Stimulated activated naive CD8-positive, alpha-beta T cell treated with anti-CD3 and anti-CD28 coated beads, Interleukin-15, amount 100 ng/mL, for 72 hours (primary cell): ENCODE measurements at places on chromosomes 16 and 17.
A peak's percentile ranks its signal among the peaks of the same experiment; 100 is the strongest.

DNA sequence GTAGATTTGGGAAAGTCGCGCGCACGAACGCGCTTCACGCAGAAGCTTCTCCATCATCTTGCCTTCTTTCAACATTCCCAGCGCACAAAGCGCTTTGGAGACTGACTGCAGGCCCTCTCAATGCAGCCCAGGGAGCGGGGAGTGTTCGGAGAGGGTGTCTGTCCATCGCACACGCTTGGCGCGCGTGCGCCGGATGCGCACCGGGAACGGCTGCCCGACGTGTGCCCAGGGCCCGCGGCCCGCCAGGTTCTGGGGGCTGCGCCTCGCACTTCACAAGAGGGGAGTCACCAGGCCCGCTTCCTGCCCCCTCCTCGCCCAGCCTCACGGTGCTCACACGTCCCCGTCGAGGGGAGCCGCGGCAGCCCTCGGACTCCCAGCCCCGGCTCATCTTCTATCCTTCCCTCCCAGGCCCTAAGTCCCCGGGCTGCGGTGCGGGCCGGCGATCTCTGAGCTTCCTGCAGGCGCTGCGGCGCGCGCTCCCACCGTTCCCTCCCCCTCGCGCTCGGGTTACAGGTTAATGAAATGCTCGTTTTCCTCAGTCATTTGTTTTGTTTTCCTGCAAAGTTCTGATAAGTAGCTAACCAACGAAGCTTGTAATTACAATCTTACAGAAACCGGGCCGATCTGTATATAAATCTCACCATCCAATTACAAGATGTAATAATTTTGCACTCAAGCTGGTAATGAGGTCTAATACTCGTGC lies 2.8 kb upstream of the IRX3 start:
- no peak for DNase-seq

- no peak for DNase-seq
These were observed 9.7 kb upstream of the DCAF7 start for GRCh38 chr17:63540590-63540989.

DNA sequence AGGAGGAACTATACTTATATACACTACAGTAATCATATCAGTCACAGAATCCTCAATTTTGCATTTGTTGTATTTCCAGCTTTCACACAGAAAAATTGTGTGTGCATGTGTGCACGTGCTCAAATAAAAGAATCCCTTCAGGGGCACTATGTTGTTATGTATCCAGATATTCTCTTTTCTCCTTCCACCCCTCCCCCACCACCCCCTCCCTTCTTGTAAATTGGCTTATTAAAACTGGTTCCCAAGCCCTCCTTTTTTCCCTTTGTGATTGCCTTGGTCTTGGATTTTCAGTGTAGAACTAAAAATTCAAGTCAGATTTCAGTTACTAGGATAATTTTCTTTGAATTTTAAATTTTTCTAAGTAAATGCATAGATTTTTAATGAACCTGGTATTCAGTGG lies 86.3 kb downstream of the WNT3 start:
- DNase-seq: no peak

GRCh38 chr17:64688481-64688880 lies 26.4 kb upstream of the SMURF2 start:
- no peak for DNase-seq

GRCh38 chr17:8719291-8720246 lies 25.1 kb downstream of the CCDC42 start:
- DNase-seq: no peak

- DNase-seq: no peak
These were observed 8.2 kb downstream of the SPNS2 start for GRCh38 chr17:4506892-4507291.

DNA sequence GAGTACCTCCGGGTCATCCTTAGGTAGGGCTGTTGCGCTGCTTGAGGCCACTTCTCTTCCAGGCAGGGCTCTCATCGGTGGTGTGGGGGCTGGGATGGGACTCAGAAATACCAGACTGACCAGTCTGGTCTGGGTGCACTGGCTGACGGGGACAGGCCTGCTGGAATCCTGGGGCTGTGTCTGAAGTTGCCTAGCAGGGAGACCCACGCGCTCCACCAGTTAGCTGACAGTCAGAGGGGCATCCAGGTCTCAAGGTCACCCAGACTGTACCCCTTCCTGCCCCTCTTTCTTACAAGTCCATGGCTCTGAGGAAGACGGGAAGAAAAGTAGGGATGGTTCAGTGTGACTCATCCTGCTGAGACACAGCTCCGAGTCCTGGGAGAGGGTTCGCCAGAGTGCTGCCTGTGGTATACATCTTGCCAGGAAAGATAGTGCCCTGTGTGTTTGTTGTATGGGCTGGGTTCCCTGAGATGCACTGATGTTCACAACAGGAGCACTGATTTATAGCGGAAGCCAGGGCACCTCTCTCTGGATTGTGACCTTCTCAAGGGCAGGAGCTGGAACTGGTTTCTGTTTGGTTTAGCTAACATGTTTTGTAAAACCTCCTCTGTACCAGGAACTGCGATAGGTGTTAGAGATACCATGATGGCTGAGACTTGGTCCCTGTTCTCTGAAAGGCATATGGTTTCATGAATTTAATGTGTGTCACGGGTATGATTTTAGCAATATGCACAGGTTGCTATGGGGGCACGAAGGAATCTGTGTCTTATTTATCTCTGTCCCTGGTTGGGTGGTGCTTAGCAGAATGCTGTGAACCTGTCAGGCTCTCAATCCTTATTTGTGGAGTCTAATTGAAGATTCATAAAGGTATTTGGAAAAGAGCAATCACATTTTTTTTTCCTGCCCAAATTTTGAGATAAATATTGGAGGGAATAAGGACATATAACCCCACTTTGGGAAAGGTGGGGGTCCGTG lies 97.5 kb downstream of the OR1D5 start:
- no peak for DNase-seq

DNA sequence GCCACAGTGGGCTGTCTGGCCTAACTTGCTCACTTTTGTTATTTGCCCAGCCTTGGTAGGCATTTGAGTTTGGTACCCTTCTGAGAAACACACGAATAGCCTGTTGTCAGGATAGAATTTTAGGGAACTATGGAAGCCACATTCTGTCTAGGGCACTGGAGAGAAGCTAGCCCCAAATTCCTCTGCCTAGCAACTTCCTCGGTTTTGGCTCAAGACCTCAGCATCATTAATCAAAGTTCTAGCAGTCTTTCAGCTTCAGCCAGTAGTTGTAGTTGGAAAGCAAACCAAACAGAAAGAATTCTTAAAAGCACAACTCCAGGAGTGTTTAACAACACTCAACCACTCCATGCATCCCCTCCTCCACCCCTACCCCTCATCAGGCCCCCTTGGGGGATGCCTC lies 572.1 kb upstream of the PSMD7 start:
- no peak for DNase-seq

GRCh38 chr17:4893721-4894560 lies 5.4 kb upstream of the C17orf107 start:
- DNase-seq: no peak

DNA sequence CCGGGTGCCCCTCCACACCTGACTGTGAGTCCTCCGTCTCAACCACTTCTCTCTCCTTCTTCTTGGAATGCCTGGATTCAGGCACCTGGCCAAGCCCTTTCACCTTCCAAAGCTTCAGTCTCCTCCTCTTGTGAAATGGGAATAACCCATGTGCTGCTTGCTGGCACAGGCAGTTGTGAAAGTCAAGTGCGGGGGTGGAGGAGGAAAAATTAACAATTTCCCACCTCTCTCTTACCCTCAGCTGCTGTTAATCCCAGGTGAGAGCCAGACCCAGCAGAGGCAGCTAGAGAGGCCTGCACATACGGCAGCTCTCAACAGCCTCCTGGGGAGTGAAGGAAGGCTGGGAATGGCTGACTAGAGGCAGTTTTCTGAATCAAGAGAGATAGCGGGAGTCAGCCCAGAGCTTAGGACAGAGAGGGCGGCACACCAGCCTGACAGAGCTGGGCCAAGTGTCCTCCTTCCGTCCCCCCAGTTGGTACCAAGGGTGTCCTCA lies 77.9 kb upstream of the LGALS9 start:
- no peak for DNase-seq

- peak; percentile 75 for DNase-seq
These were observed at the start of gene RNF213 for GRCh38 chr17:80260791-80261158. RNF213 (plus strand) TSS chr17:80260852; CDS start chr17:80263682, 2,830 bp downstream.

DNA sequence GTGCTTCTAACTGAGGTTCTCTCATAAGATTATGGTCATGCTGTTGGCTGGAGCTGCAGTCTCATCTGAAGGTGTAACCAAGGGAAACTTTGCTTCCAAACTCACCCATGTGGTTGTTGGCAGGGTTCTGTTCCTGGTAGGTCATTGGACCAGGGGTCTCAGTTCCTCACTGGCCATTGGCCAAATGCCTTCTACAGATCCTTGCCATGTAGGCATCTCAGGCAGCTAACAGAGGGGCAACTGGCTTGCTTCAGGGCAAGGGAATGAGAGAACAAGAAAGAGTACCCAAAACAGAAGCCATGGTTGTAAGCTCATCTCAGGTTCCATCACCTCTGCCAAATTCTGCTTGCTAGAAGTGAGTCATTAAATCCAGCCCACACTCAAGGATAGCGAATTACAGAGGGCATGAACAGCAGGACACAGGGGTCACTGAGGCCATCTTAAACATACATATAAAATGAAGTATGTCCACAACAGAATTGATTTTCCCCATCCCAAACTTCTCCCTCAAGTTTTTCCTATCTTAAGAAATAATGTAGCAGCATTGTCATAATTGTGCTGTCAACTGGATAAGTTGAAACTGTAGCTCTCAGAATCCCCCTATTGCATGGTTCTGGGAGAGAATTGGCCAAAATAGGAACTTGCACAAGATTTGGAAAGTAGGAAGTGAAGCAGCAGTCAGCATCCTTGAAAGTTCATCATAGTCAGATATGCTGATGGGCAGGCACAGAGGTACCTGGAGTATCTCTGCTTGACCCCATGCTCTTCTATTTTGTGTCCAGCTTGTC lies 42.4 kb upstream of the CES5A start:
- DNase-seq: no peak

GRCh38 chr16:60674241-60674640 lies 1362.0 kb downstream of the CDH8 start:
- no peak for DNase-seq

DNA sequence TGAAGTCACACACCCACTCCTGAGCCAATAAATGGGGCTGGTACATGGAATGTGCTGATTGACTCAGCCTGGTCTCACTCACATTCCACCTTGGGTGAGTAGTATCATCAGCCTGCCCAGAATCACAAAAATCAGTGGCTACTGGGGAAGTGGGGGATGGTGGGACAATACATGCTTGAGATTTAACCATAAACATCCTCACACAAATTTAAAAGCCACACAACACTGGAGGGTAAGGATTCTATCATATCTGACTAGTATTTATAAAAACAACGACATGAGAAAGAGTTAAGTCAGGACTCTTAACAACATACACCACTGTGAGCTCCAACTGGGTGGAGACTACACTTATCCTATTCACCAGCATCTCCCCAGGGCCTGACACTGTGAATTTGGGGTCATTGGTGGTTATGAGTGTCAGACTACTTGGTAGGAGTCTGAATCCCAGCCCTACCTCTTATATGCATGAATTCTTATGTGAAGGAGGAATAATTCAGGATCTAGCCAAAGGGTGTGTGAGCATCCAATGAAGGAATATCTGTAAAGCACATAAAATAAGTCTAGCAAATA lies 26.0 kb upstream of the IRX6 start:
- DNase-seq: no peak

DNA sequence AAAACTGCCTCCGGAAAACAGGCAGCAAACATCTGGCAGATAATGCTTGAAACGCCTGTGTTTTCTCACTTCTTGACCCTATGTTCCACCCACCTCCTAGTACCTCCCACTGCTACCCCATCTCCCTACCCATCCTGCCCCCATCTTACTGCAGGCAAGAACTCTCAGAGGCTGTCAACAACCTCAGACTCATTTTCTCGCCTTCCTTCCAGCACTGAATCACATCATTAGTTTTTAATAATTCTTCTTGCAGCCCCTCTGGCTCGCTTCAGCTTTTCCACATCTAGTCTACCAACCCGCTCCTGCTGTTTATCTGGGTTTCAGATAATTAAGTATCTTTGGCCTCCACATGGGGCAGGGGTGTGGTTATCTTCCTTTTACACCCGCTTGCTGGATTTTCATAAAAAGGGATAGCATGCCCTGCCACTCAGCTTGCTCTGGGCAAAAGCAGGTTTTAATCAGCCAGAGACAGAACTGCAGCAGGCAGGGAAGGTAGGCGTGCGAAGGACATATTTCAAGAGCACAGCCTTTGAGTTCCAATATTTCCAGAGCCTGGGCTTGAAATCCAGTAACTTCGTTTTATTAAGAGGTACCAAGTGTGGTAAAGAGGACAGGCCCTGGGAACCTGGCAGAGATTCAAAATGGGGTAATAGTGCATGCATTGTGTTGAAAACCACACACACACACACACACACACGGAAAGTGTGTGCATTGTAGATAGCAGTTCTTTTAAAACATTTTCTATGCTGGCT lies 87.5 kb downstream of the BMERB1 start:
- no peak for DNase-seq

DNA sequence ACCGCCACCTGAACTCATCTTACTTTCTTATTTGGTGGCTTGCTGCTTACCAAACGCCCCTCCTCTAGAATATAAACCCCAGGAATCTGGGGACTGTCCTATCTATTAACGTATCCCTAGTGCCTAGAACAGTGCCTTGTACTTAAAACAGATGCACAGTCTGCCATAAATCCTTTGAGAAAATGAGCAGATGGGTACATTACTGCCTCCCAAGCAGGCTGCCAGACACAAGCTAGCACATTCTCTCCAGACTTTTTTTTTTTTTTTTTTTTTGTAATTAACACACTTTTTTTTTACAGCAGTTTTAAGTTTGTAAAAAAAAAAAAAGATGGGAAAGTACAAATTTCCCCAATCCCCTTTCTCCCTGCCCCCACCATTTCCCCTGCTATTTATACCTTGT lies 57.3 kb upstream of the RPL38 start:
- no peak for DNase-seq

GRCh38 chr16:85136213-85136701 lies 24.0 kb upstream of the CIBAR2 start:
- DNase-seq: no peak

- DNase-seq: no peak
These were observed 27.1 kb upstream of the MNT start for GRCh38 chr17:2427910-2428309.

GRCh38 chr17:81057777-81058176 lies 22.8 kb downstream of the BAIAP2 start:
- no peak for DNase-seq

DNA sequence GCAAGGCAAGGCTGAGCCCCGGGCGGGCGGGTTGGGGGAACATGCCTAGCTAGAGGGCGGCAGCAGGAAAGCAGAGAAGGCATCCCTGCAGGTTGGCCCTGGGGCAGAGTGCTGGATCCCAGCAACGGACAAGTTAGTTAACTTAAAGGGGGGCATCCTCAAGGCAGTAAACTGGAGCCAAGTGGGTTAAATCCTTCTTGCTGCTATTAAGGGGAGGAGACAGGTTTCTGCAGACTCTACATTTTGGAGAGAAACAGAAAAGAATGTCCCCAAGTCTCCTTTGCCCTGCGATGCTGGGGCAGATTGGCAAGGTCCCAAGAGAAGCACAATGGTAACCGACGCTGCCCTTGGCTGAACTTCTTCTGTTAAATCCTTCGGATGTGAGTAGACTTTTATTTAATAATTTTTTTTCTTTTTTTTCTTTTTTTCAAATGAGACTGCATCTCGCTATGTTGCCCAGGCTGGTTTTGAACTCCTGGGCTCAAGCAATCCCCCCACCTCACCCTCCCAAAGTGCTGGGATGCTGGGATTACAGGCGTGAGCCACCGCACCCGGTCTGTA lies 14.0 kb downstream of the ATP5PD start:
- DNase-seq: peak; percentile 26

GRCh38 chr16:9035996-9036395 lies 55.4 kb upstream of the HAPSTR1 start:
- no peak for DNase-seq

GRCh38 chr17:75701288-75701687 lies 20.0 kb upstream of the ITGB4 start:
- DNase-seq: no peak
